ENCODE measurements at places on chromosomes 3 and 15.

- no peak for DNase-seq
Observed at GRCh38 chr3:111801693-111802092, 57.4 kb upstream of the PHLDB2 start.

- DNase-seq: no peak
Observed at GRCh38 chr3:59265566-59265965, 215.7 kb upstream of the CFAP20DC start.

GRCh38 chr15:74134387-74135027 lies 4.1 kb downstream of the ISLR2 start:
- no peak for DNase-seq

DNA sequence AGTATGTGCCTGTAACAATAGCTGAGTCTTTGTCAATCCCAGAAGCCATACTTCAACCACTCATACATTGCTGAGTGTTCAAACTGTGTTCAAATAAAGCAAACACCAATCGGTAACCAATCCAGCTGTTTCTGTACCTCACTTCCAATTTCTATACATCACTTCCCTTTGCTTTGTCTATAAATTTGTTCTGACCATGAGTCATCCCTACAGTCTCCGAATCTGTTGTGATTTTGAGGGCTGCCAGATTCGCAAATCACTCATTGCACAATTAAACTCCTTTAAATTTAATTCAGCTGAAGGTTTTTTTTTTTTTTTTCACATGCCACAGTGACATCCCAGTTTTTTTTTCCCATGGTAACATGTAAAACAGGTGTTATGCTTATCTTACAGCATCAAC lies 870.3 kb downstream of the NAALADL2 start:
- DNase-seq: no peak

- DNase-seq: no peak
Observed at GRCh38 chr3:73618461-73618860, 6.3 kb downstream of the PDZRN3 start.

DNA sequence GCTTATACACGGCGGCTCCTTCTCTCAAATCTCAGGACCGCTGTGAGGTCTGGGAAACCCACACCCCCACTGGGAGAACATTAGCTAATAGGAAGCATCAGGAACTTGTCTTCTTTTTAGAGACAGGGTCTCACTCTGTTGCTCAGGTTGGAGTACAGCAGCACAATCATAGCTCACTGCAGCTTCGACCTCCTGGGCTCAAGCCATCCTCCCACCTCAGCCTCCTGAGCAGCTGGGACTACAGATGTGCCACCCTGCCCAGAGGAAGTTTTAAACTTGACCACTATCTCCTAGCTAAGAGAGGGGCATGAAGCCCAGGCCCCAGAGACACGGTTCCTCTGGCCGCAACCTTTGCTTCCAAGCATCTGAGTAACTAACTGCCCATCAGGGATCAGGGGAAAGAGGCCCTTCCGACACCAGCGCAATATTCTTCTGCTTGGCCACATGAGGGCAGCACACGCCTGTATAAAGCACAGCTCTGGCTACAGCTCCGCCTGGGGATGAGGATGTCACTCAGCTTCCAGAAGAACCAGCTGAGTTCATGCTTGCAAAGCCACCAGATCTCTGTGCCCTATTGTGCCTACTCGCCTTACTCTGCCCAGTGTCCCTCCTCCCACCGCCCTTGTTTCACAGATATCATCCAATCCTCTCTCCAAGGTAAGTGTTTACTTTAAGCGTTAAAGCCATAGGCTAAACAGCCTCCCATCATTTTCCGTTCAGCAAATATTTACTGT lies 57.6 kb upstream of the SLC6A11 start:
- no peak for DNase-seq

DNA sequence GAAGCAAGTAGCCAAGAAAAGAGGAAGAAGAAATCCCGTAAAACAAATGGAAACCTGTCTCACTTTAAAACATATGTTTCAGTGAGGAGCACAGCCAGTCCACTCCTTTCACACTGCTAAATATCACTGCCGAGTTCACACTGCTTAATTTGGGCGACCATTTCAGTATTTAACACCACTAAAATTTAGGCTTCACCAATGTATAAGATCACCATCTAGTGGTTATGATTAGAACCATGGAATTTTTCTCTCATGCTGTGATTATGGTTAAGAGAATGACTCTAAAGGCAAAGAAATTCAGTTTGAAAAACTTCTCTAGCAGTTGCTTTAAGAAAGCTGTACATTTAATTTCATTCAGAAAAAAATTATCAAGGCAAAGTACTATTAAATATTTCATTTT lies 16.6 kb downstream of the SLC4A7 start:
- DNase-seq: no peak

DNA sequence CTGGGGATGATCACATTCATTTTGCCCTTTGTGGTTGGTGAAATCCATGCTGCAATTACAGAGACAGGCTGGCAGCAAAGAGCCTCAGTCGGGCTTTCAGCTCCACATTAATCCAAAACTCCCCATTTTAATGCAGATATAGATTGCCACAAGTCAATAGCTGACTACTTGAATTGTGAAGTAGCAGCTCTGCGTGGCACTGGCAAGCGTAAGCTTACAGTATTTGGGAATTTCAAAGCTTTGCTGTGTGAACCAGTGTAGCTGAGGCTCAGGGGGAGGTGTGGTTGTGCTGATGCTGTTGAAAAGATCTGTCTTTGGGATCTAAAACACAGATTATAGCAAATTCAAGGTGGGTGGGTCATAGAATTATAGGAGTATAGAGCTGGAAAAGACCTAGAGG lies 290.3 kb upstream of the ONECUT1 start:
- DNase-seq: no peak

- no peak for DNase-seq
Observed at GRCh38 chr3:69085168-69085832, 563 bp downstream of the ARL6IP5 start.

DNA sequence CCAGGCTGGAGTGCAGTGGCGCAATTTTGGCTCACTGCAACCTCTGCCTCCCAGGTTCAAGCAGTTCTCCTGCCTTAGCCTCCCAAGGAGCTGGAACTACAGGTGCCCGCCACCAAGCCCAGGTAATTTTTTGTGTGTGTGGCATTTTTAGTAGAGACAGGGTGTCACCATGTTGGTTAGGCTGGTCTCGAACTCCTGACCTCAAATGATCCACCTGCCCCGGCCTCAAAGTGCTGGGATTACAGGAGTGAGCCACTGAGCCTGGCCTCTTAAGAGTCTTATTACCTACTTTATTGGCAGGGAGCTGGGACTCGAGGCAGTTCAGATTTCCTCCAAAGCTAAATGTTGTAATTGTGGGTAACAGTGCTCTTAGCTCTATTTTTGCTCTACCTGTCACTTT lies 16.4 kb downstream of the PXYLP1 start:
- DNase-seq: no peak

- no peak for DNase-seq
Observed at GRCh38 chr3:64578062-64578770, 109.6 kb downstream of the ADAMTS9 start.

DNA sequence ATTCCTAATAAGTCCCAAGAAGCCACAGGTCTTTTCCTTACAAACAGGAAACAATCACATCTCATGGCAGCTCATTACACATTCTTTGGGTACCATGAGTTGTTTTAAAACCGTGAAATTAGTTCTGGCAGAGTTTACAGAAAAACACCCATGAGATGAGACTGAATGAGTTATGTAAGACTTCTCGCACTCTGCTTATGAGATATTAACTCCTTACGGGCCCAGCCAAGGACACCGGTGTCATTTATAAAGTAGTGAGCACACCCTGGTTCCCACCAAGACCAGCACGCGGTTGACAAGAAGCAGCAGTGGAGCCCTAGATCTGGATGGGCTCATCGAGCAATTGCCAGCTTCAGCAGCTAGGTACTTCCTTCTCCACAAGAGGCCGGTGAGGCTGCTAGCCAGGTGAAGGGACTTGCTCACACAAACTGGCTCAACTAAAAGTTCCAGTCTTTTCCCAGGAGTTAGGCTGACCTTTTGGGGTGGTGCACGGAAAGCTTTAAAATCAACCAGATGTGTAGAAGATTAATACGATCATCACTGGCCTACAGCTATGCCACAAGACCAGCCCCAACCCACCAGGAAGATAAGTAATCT lies 318.6 kb upstream of the ICE2 start:
- DNase-seq: no peak

DNA sequence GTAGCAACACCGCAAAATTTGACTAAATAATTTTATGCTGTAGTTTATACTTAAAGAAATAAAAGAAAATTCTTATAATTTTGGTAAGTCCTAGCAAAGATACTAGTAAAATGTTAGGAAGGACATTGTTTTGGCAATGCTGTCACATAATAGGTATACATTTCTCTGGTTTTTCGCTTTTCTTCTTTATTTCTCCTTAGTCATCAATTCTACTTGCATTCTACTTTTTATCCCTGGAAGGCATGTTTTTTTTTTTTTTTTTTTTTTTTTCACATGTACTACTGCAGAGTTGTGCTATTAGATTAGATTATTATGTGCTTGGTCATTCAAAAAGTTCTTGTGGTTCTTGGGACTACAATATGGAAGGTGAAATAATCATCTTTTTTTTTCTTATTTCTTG lies 1421.2 kb downstream of the SI start:
- no peak for DNase-seq

DNA sequence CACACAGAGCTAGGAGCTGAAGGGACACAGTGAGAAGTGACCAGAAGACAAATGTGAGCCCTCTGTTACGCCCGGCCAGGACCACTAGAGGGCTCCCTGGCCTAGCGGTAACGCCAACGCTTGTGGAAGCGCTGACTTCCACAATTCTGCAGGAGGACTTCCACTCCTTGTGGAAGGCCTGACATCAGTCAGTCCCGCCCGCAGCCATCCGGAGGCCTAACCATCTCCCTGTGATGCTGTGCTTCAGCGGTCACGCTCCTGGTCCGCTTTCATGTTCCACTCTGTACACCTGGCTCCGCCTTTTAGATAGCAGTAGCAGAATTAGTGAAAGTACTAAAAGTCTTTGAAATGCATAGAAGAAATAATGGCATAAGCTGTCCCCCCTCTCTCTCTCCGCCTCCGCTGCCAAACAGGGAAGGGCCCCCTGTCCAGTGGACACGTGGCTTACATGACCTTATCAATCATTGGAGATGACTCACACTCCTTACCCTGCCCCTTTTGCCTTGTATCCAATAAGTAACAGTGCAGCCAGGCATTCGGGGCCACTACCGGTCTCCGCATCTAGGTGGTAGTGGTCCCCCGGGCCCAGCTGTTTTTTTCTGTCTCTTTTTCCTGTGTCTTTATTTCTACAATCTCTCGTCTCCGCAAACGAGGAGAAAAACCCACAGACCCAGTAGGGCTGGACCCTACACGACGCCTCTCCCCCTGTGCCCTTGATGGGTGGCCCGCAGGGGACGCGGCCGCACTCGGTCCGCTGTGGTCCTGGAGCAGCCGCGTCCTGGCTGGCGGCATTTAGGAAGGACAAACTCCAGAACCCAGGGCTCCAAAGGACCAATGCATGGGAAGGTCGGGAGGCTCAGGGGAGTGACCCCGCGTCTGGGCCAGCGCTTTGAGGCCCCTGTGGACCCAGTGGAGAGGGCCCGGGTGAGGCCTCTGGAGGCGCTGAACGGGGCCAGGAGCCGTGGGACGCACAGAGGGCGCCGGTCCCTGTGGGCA lies 27.0 kb upstream of the RPL32 start:
- DNase-seq: peak; percentile 36

GRCh38 chr3:82558081-82558480 lies 796.6 kb upstream of the GBE1 start:
- no peak for DNase-seq

- DNase-seq: no peak
Observed at GRCh38 chr3:133620066-133620784, 41.5 kb downstream of the TOPBP1 start.

DNA sequence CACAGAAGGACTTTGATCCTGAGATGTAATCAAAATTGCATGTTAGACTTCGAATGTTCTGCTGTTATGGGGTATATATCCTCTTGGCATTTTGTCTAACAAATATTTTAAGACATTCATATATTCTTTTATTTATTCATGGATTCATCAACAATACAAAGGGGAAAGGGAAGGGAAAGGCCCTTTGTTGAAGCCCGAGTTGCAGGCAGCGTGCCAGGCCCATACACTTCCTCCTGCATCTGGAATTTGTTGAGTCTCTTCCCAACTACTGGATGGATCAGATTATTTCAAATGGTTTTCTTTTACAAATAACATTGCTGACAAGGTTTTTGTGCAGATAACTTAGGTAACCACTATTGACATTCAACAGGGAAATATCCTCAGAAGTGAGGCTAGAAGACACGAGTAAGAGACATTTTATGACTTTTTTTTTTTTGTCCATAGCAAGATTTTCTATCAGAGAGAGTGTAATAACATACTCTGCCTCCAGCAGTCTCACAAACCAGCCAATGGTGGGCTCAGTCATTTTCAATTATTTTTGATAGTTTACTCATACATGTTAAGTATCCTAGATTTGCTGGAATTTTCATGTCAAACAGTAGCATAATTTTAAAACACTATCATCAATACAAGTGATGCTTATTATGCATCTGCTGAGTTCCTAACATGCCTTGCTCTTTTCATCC lies 94.3 kb downstream of the RPL39L start:
- no peak for DNase-seq

DNA sequence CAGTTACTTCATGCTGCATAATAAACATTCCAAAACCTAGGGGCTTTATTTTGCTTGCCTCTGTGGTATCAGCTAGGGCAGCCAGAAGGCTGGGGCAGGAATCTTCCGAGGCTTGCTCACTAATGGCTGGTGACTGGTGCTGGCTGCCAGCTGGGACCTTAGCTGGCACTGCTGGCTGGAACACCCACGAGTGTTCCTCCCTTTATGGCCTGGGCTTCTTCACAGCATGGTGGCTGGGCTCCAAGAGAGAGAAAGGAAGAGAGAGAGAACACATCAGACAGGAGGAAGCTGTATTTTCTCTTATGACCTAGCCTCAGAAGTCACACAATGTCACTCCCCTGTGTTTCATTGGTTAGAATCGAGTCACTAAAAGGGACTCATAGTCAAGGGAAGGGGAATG lies 23.9 kb upstream of the CDCP1 start:
- DNase-seq: no peak

GRCh38 chr3:124451630-124452317 lies 278.5 kb upstream of the UMPS start:
- no peak for DNase-seq

DNA sequence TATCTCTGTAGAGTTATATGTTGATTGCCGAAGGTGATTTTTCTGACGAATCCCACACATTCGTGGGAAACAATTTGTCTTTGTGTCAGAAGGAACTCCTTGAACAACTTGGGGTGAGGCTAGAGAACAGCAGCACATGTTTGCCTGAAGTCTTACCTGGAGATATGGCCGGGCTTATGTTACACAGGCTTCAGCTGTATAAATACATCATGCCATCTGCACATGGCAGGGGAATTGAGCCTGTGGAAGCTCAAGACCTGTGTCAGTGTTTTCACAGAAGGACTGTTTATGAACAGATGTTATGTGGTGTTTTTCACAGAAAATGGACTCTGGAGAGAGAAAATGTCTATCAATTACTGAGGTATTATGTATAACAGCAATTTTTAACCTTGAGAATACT lies 203.6 kb upstream of the MDFIC2 start:
- DNase-seq: no peak

GRCh38 chr15:31019986-31020385 lies 28.6 kb upstream of the MTMR10 start:
- DNase-seq: no peak

Data from activated gamma-delta T cell treated with anti-CD3 and anti-CD28 coated beads, Interleukin-2, amount 50 U/mL, for 16 hours (primary cell).